CD4-positive, alpha-beta memory T cell (primary cell): ENCODE measurements at places on chromosomes 7 and 10. TPM values are rescaled to one million over a fixed set of nuclear protein-coding genes. Genes with fewer than 3 reads are reported as not detected.

- DNase-seq, result no peak
These were observed 161.7 kb downstream of the NRBF2 start for GRCh38 chr10:63294781-63295180.

GRCh38 chr10:93417266-93417665 is 64.9 kb downstream of the MYOF start:
- no peak for DNase-seq

The CPED1 gene
- total RNA-seq, result not detected

The CRYGN gene
- not detected for total RNA-seq

The PYROXD2 gene
- total RNA-seq, result 36.6 TPM

The LIPN gene
- not detected for total RNA-seq
